ENCODE measurements at places on chromosomes 2 and 18. TPM values are rescaled to one million over a fixed set of nuclear protein-coding genes. Genes with fewer than 3 reads are reported as not detected.

The SUPT7L gene
- 53.7 TPM for total RNA-seq

- no peaks in the 10 kb centered on the region for H3K27me3 ChIP-seq
- no peaks in the 10 kb centered on the region for H3K4me1 ChIP-seq
- no peak for DNase-seq
- H3K27ac ChIP-seq: no peak overlapping the region
These were observed 6.3 kb downstream of the COL6A3 start for GRCh38 chr2:237407700-237408099.

DNA sequence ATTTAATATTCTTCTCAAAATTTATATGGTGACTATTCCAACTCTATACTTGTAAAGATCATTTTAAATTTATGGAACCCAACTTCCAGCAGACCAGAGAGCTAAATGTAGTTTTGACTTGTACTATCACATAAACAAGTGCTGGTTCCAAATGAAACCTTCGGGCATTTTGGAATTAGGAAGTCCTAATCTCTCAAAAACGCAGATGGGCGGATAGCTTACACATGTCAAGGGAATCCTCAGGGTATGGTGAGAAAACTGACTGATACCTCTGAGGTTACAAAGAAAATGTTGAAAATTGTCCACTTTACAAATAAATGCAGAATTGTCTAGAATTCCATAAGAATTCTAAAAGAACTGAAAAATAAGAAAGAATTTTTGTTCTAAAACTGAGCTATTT, 224.1 kb downstream of the SS18 start:
- no peaks in the 10 kb centered on the region for H3K4me1 ChIP-seq
- H3K27ac ChIP-seq: no peak overlapping the region

DNA sequence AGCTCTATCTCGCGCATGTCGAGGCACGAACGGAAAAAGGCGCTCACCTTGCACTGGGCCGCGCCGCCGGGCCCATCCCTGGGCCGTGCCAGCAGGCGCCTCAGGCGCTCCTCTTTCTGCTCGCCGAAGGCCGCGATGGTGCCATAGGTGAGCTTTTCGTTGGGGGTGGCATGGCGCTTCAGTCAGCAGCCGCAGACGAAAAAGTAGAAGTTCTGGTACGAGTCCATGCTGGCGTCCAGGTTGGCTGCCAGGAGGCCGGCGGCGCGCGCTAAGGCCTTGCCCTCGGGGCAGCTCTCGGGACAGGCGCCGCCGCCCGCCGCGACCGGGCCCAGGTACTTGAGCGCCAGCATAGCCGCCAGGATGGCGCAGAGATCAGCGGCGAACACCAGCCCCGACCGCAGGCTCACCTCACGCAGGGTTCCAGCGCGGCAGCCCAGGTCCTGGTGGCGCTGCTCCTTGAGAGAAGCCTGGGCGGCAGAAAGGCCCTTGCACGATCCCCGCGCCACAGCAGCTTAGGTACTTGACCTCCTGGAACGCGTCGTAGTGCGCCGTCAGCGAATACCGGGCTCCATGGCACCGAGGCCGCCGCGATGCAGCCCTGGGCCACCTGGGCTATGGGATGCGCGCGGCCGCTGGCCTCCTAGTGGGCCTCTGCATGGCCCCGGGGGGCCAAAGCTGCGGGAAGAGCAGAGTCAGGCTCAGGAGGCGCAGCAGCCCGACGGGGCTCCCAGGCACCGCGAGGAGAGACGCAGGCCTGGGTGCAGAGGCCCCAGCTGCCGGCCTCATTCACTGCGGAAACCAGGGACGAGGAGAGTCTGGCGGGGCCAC, 12.8 kb downstream of the ALPG start:
- no peak overlapping the region for H3K27ac ChIP-seq
- H3K4me3 ChIP-seq: no peak overlapping the region
- H3K36me3 ChIP-seq: no peaks in the 10 kb centered on the region
- peaks cover 14% of the 10 kb centered on the region for H3K27me3 ChIP-seq
- peaks cover 8% of the 10 kb centered on the region for H3K4me1 ChIP-seq

DNA sequence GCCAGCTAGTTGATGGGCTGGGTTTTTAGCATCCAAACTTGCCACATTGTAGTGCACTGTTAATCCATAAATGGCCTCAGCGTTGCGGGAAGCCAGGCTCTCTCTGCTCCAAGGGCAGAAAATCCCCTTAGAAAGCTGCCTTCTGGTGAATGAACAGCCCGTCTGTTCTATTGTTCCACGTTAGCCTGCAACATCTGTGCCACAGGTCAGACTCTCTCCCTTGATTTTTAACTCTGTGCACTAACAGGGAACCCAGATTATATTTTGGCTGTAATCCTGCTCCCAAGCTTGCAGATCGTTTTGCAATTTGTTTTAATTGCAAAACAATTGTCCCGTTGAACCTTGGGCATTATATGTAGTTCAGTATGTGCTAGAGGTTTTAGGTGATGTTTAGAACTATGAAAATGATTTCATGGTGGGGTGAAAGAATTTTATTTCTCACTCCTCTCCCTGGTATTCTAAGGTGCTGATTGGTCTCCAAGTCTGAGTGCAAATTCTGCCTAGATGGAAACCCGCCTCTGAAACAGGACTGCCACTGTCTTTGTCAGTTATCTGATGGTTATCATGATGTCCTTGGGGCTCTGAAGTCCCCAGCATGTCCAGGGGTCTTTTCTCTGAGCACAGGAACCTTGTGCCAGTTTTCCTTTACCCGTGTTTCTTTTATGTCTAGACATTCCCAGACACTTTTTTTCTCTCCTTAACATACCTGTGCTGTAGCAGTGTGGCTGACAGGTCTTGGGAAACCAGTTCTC, 106.6 kb downstream of the MAP4K4 start:
- H3K4me1 ChIP-seq: peaks cover 10% of the 10 kb centered on the region
- no peaks in the 10 kb centered on the region for H3K36me3 ChIP-seq
- no peak for DNase-seq

DNA sequence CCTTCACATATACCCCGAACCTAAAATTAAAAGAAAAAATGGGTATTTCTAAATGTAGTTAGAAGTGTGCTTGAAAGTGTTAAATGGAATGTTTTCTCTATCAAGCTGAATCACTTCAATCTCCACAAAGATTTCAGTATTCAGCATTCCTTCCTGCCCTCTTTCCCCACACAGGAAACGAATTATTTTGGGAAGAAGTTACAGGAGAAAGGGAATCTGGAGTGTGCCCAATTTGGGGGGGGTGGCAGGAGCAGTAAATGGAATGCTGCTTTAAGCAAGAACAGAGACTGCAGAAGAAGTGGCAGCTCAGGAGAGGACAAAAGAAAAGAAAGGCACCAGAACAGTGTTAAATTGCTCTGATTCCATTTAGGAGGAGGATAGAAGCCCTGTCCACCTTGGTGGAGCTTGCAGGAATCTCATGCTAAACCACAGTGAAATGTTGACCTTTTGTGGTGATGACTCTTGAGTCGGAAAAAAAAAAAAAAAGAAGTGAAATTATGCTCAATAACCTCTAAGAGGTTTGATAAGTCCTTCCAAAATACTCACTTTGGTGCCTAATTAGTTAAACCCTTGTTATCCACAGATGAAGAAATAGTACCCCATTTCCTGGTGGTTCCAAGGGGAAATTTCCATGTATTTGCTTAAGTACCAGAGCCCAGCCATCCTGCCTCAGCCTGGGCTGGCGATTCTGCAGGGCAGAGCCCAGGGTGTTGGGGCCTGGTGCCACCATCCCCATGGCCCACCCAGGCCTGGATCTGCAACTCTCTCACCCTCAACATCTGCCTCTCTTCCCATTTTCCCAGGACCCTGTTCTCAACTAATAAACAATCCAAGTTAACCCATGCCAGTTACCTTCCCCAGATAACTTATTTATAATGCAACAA, 56.5 kb downstream of the MYO5B start:
- H3K4me3 ChIP-seq: no peak overlapping the region
- no peak overlapping the region for H3K27ac ChIP-seq
- H3K27me3 ChIP-seq: no peaks in the 10 kb centered on the region
- no peaks in the 10 kb centered on the region for H3K4me1 ChIP-seq

The RGPD8 gene
- total RNA-seq: 34.1 TPM

DNA sequence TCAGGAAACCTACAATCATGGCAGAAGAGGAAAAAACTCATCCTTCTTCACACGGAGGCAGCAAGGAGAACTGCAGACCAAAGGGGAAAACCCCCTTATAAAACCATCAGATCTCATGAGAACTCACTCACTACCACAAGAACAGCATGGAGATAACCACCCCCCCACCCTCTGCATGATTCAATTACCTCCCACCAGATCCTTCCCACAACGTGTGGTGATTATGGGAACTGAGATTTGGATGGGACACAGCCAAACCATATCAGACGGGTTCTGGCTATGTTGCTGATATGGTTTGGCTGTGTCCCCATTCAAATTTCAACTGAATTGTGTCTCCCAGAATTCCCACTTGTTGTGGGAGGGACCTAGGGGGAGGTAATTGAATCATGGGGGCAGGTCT, 28.7 kb upstream of the CCDC150 start:
- DNase-seq: no peak
- no peaks in the 10 kb centered on the region for H3K36me3 ChIP-seq
- no peaks in the 10 kb centered on the region for H3K27me3 ChIP-seq
- no peak overlapping the region for H3K4me3 ChIP-seq
- no peaks in the 10 kb centered on the region for H3K4me1 ChIP-seq

The HOXD9 gene
- not detected for total RNA-seq

All from natural killer cell (primary cell).